Sigmoid colon (tissue), 7 donors: ENCODE measurements at places on chromosomes 12 and 14. TPM values are rescaled to one million over a fixed set of nuclear protein-coding genes. Genes with fewer than 3 reads are reported as not detected.

The TSPAN19 gene
- total RNA-seq: 0.81 TPM

The GNG2 gene
- 27.3 TPM for total RNA-seq

The OTUB2 gene
- 0.55 TPM for total RNA-seq

The GLT8D2 gene
- total RNA-seq: 12.5 TPM

The MMP19 gene
- total RNA-seq: 6.0 TPM

The LRIG3 gene
- 67.9 TPM for total RNA-seq

The KIF26A gene
- 2.5 TPM for total RNA-seq

The MED6 gene
- total RNA-seq: 40.7 TPM

The TBX3 gene
- total RNA-seq: 9.7 TPM

The GPR84 gene
- not detected for total RNA-seq

The CD27 gene
- 0.81 TPM for total RNA-seq

The GRIN2B gene
- total RNA-seq: under 0.01 TPM

The CLEC6A gene
- not detected for total RNA-seq

The SERPINA3 gene
- 80.9 TPM for total RNA-seq

The COX8C gene
- not detected for total RNA-seq

The RD3L gene
- not detected for total RNA-seq

The MANSC4 gene
- not detected for total RNA-seq

The ADCY4 gene
- 12.1 TPM for total RNA-seq

The HCAR2 gene
- total RNA-seq: not detected

The TAS2R13 gene
- total RNA-seq: 2.9 TPM

The OR6S1 gene
- not detected for total RNA-seq

The POTEG gene
- not detected for total RNA-seq

The SCARB1 gene
- 5.7 TPM for total RNA-seq

The TMEM233 gene
- not detected for total RNA-seq

The B4GALNT3 gene
- under 0.01 TPM for total RNA-seq

The FAM181A gene
- not detected for total RNA-seq

The TUBA1B gene
- total RNA-seq: 651 TPM

The MFAP5 gene
- 33.3 TPM for total RNA-seq

The ZNF26 gene
- 10.8 TPM for total RNA-seq

The IFT43 gene
- 43.9 TPM for total RNA-seq

The SERPINA10 gene
- not detected for total RNA-seq

The ULK1 gene
- 13.2 TPM for total RNA-seq

The SPIC gene
- total RNA-seq: not detected

The RTL1 gene
- total RNA-seq: not detected

The SMCO3 gene
- total RNA-seq: 1.1 TPM

The ZFHX2 gene
- total RNA-seq: 1.4 TPM

The PCED1B gene
- 3.0 TPM for total RNA-seq

The TSFM gene
- total RNA-seq: 29.6 TPM

The MDGA2 gene
- total RNA-seq: 0.36 TPM

The MIP gene
- total RNA-seq: not detected

The PZP gene
- total RNA-seq: not detected
